NCI-H460 (cell line): ENCODE measurements at places on chromosomes 1 and 21.

DNA sequence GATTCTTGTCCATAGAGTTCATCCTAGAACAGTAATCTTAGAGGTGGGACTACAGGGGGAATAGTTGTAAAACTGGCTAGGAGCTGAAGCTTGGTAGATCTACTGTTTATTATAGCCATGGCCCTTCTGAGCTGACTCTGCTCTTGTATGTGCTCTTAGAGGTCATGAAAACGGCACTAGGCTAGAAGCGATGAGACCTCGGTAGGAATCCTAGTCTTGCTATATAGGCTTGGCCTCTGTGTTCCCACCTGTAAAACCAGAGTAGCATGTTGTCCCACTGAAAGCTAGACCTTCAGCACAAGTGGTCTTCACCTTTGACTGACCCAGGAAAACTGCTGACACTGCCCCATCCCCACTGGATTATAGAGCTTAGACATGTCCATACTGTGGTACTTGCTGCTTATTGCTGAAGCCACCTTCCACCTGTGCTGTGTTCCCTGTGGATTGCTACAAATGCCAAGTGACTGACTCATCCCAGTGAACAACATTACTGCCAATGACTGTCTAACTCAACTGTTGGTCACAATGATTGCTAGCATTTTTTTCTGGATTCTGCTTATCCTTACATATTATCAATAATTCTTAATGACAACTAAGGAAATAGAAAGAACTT, 23.0 kb upstream of the PIGC start:
- no peak for DNase-seq

GRCh38 chr1:22815421-22816066, 104.9 kb downstream of the EPHB2 start:
- DNase-seq, result no peak

GRCh38 chr1:219621047-219621786, 8.3 kb upstream of the ZC3H11B start:
- DNase-seq, result no peak

DNA sequence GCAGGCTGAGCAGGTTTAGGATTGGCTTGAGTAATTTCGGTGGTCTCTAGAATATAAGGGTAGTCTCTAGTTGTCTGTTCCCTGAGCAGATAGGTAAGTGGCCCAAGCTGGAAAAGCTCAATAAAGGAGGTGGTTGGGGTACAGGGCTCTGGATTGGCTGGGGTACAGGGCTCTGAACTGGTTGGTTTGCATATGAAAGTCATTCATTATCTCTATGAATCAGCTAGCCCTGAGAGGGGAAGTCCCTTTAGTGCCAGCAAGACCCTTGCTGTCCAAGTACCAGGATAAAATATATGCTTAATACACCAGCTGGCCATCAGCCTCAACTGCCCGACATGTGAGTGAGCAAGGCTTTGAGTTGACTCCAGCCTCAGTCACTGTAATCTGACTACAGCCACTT, 93.0 kb downstream of the ZBTB18 start:
- no peak for DNase-seq

- DNase-seq, result no peak
Observed at GRCh38 chr1:210291786-210292230, 36.9 kb upstream of the HHAT start.

- DNase-seq, result no peak
Observed at GRCh38 chr1:216176970-216177369, 246.3 kb downstream of the USH2A start.

- DNase-seq, result no peak
Observed at GRCh38 chr21:33844104-33844889, 71.3 kb downstream of the ATP5PO start.

DNA sequence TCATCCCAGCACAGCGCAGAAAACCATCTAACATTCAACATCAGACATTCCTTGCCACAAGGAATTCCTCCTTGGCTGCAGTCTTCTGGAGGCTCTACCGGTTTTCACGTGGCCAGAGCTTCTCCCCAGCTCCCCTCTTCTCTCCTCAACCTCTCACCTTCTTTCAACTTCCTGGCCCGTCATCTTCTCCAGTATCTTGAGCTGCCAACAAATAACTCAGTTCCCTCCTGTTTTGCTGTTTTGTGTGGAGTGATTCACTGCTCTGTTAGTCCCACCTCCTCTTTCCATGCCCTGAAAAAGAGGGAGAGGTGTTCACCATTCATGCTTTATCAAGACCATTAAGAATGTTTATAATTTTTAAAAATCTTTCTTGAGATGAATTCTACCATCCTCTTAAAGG, 32.6 kb downstream of the PIGM start:
- no peak for DNase-seq

- DNase-seq, result no peak
Observed at GRCh38 chr1:208387908-208388811, 144.0 kb upstream of the PLXNA2 start.

GRCh38 chr1:32774950-32775634, 42.1 kb downstream of the YARS1 start:
- no peak for DNase-seq

DNA sequence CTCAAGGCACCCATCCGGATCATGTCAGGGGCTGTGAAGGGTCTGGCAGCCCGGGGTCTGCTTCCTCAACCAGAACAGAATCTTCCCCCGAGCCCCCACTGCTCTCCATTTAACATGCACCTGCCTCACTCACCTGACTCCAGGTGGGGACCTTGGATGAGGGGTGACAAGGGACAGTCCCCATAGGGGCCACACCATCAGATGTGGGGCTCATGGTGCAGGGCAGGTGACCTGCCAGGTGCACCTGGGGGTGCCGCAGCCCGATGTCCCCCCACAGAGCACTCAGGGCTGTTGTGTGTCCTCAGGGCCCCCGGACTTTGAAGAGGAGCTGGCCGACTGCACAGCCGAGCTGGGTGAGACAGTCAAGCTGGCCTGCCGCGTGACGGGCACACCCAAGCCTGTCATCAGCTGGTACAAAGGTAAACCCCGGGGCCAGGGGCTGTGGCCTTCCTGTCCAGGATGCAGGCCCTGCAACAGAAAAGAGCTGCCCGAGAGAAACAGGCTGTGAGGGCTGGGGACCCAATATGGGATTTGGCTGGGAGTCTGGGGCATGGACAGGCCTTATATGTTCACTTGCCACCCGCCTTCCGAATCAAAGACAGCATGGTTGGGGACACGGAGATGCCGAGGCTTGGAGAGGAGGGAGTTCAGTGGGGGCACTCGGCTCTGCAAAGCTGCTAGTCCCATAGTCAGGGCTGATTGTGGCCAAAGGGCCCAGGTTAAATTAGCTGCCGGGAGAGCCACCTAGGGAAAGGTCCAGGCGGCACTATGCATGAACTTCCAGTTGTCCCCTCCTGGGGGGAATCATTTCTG, 64.6 kb downstream of the TRIM11 start:
- no peak for DNase-seq

DNA sequence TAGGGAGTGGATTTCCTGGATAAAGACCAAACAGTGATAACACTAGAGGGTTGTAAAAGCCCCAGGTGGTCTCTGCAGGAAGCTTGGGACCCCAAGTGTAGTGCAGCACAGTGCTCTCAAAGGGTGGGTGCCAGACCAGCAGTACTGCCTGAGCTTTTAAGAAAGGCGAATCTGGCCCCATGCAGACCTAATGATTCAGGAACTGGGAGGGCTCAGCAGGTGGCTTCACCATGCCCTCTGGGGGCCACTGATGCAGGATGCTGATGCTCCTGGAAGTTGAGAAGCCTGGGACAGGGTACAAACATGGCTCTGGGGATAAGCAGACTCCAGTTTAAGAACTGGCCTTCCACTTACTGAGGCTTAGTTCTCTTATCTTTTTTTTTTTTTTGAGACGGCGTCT, 29.1 kb upstream of the NEK2 start:
- no peak for DNase-seq

DNA sequence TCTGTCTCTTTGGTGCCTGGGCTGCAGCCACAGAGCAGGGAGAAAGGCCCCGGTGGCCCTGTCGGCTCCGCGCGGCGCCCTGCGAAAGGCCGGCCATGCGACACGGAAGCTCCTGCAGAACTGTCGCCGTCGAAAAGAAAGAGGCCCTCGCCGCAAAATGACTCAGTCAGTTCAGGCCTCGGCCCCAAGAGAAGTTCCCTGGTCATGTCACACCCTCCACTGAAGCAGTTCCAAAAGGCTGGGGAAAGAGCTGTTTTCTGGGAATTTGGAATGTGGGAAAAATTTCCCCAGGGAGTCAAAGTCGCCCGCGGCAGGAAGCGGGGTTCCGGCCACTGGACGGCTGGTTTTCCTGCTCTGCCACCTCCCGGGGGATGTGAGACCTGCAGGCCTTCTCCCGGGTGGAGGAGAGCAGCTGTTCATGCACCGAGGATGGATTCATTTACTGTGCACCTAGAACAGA, 115.8 kb upstream of the ZNF678 start:
- DNase-seq, result no peak

DNA sequence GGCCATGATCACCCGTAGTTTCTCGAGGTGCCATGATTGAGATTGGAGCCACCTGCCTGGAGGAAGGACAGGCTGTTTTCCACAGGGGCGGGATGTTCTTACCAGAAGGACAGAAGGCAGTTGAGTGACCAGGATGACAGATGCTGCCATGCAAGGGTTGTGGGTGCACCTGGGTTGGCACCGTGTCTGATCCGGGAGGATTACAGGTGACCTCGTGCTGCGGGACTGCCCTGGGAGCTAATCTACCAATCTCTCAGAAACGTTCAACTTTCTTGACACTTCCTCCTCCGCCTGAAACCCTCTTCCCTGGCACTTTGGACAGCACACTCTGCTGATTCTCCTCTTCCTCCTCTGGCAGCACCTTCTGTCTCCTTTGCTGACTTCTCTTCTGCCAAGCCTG, 13.8 kb upstream of the SLC6A9 start:
- no peak for DNase-seq

DNA sequence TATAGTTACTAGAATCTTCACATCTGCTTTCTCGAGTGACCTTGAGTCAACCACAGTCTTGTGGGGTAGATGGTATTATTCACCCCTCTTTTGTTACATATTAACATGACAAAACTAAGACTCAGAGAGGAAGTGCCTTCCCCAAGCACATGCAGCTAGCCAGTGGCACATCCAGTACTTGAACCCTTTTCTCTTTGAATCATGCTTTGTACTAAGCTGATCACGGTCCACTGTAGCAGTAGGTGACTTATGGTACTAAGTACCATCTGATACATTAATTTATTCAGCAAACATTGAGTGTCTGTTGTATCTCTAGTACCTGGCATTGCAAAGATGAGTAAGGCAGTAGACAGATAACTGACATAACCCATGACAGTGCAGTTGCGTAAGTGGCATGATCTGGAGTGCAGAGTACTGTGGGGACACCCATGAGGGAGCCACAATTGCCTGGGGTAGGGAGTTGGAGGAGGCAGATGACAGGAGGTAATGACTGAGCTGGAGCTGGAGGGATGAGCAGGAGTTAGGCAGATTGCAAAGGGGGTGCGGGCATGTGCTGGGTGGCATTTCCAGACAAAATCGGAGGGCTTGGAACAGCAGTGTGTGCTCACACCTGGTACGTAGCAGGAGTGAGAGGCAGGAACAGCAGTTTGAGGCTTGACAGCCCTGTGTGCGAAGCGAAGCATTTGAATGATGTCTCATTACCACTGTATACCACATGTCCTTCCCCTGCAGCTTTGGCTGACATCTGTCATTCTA, 29.8 kb downstream of the UCK2 start:
- no peak for DNase-seq

DNA sequence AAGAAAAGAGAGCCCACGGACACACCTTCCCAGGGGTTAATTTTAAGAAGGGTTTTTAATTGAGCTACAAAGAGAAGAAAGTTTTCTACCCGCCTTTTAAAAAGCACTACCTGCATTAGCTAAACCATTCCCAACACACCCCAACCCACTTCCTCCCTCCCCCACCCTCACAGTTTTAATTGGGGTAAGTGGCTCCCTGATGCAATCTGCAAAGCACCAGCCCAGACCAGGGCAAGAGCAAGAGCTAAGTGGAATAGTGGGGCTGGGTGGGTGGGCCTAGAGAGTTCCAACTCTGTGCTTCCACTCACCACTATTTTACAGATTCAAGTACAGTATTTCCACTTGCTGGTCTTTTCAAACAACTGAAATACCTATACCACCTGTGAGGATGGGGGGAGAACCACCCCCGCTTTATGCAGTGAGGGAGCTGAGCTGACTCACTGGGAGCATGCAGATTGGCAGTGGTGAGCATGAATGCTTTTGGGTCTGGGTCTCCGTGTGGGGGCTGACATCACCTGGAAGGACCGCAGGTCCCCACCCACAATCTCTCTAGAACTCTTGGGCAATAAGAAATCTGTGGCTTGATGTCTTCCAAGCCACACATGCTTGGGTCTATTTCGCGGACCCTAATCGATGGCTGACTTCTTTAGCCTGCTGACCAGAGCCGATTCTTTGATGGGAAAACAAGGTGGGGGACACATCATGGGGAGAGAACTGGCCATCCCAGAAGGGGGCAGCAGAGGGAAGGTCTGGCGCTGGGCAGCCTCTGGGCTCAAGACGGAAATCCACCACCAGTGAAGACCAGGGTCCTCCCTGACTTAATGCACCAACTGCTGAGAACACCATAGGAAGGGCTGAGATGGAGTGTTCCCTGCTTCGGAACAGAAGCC, 95.5 kb downstream of the SSBP3 start:
- DNase-seq, result peak; percentile 13

DNA sequence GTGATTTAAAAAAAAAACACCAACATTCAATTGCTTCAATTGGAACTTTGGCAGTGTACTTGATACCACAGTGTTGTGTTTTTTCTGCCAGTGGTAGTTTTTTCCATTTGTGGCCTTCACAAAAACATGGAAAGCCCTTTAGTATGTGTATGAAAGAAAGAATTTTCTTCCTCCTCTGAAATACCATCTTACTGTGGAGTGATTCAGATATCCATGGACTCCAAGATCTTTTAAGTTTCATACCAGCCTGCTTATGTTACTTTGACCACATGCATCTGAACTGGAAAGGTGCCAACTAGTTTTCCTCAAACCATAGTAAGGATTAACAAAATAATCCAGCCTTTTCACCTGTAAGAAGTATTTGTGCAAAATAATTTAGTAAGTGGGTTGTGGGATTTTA, 3.4 kb downstream of the PPP2R5A start:
- DNase-seq, result peak; percentile 21

GRCh38 chr1:113617438-113618141, 141.7 kb downstream of the PHTF1 start:
- no peak for DNase-seq

GRCh38 chr1:21631944-21632887, 36.9 kb downstream of the RAP1GAP start:
- DNase-seq, result no peak
